ENCODE measurements at places on chromosomes 2 and 18.

DNA sequence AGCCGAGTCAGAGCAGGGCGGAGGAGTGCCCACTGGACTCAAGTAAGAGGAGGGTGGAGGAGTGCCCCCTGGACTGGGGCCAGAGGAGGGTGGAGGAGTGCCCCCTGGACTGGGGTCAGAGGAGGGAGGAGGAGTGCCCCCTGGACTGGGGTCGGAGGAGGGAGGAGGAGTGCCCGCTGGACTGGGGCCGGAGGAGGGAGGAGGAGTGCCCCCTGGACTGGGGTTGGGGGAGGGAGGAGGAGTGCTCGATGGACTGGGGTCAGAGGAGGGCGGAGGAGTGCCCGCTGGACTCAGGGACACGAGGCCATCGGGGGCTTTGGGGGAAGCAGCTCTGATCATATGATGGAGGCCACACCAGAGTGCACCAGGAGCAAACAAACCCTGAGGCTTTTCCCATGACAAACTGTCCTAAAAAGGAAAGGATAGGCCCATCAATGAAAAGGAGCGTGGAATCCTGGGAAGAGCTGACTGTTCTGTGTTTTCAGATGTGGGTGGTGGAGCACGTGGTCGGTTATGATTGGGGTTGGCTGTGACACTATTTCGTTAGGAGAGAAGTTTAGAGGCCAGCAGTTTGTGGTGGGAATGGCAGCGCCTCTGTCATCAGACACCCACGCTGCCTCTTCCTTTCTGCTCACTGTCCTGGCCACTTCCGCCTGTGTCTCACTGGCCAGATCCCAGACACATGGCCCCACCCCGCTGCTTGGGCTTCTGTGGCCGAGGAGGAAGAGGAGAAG is 24.5 kb upstream of the HPCAL1 start:
- DNase-seq, result no peak

GRCh38 chr2:19356545-19357401 is 1.6 kb downstream of the OSR1 start:
- no peak for DNase-seq

- no peak for DNase-seq
These were observed 263.5 kb downstream of the HDAC4 start for GRCh38 chr2:239137165-239137897.

GRCh38 chr2:10243926-10244270 is 58.8 kb upstream of the HPCAL1 start:
- DNase-seq, result no peak

DNA sequence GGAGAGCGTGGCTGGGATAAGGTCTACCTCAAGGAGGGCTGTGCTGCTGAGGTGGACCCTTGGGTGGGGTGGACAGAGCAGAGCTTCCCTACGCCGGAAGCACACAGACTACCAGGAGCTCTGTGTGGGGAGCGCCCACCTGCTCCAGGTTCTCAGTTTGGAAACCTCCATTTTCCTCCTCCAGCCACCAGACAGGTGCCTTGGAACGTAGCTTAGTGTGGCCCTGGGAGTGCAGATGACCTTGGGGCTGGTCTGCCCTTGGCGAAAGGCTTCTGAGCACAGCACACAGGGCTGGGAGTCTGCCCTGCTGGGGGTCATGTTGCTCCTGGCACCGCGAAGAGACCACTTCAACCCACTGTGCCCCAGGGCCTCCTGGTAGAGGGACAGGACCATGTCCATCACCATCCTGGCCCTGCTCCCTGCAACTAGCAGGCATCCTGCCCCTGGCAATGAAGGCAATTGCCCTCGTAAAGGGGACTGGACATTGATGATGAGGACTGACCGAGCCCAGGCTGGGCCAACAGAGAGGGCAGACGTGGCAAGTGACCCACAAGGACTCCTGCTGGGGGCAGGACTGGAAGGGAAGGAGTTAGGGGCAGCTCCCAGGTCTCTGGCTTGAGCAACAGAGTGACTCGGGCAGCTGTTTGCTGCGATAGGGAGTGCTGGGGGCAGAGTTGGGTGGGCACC is 214.7 kb downstream of the CYP26B1 start:
- no peak for DNase-seq

- DNase-seq, result peak; percentile 48
These were observed 16.1 kb downstream of the ACOXL start for GRCh38 chr2:110748489-110748867.

GRCh38 chr2:189412330-189412953 is 28.8 kb upstream of the WDR75 start:
- peak; percentile 0 for DNase-seq

- DNase-seq, result no peak
These were observed 63.6 kb upstream of the FZD5 start for GRCh38 chr2:207833251-207833751.

DNA sequence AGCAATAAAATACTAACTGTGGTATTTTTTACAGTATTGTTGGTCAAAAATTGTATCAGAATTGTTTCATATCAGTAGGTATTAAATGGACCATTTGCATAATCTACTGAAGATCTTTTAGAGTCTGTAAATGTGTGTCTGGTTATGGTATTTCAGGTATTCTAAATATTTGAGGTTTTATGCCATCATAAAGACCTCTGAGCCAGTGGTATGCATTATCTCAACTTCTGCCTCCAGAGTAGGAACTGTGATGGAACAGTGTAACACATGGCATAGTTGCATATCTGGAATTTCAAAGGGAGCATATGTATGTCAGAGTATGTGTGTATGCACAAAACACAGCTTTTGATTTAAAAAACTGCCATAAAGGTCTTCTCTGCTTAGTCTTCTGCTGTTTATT is 15.4 kb downstream of the GREB1L start:
- no peak for DNase-seq

DNA sequence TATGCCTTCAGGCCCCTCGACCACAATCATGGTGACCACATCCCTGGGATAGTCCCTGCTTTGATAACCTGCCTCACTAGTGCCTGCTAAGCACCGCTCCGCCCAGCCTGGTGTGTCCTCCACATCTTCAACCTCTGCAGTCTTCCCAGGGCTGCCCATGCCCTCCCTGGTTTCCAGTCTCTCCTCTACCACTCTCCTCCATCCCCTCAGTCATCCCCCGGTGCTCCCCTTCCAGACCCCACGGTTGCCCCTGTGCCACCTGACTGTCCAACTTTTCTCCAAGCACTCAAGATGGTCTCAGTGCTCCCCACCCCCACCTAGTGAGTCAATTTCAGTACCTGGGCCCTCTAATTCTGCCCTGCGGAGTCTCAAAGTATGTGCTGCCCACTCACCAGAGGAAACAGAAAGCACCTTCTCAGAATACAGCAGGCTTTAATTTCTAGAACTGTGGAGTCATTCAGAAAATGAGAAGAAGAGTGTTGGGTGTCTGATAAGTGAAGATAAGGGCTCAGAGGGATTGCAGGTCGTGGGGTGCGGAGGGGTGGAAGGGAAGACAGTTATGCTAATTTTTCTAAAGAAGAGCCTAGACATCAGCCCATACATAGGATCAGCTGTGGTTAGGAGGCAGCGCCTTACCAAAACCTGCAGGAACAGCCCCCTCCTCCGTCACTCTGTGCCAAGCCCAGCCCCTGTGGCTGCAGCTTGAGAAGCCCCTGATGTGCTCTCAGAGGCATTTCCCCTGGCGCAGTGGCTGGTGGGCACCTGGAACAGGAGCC is 53.6 kb upstream of the CAB39 start:
- DNase-seq, result peak; percentile 51
